ENCODE measurements at places on chromosomes 12 and 14. TPM values are rescaled to one million over a fixed set of nuclear protein-coding genes. Genes with fewer than 3 reads are reported as not detected.

- DNase-seq = no peak
Measured at GRCh38 chr14:91238085-91238484, 6.4 kb downstream of the GPR68 start.

DNA sequence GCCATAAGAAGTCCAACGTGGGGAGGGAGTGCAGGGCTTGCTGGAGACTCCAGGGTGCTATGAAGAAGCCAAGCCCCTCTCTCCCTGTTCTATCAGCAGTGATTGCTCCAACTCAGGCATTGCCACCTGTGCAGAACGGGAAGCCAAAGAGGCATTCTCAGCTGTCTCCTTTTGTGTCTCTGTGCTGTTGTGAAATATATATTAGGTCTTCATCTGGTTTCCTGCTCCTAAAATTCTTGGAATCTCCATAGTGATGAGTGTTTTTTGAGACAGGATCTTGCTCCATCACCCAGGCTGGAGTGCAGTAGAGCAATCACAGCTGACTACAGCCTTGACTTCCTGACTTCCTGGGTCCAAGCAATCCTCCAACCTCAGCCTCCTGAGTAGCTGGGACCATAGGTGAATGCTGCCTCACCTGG lies 51.2 kb upstream of the AEBP2 start:
- no peak for DNase-seq

- no peak for DNase-seq
Measured at GRCh38 chr12:6312529-6313325, 2.2 kb downstream of the PLEKHG6 start.

- DNase-seq = no peak
Measured at GRCh38 chr14:69152181-69152901, 578 bp downstream of the DCAF5 start.

DNA sequence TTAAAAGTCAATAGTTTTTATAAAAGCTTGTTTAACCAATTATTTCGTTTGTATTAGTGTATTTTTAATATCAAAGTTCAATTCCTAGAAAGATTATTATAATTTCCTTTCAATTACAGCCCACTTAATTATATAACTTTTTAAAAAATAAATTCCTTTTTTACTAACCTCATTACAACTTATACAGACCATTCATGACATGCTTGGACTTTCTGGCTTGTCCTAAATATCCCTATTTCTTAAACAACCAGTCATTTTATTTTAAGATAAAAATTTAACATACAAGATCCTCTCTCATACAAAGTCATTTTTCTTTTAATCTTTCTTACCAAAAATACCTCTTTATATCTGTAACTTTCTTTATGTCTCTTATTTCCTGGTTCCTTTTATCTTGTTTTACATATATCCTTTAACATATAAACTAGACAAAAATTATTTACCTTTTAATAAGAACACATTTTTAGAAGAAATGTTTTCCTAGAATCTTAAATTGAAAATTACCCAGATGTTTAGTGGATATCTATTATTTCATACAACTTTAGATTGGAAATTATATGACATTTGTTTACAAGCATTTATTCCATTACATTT lies 10.4 kb upstream of the TMEM263 start:
- no peak for DNase-seq

- DNase-seq = no peak
Measured at GRCh38 chr14:89138846-89139245, 278.2 kb downstream of the FOXN3 start.

DNA sequence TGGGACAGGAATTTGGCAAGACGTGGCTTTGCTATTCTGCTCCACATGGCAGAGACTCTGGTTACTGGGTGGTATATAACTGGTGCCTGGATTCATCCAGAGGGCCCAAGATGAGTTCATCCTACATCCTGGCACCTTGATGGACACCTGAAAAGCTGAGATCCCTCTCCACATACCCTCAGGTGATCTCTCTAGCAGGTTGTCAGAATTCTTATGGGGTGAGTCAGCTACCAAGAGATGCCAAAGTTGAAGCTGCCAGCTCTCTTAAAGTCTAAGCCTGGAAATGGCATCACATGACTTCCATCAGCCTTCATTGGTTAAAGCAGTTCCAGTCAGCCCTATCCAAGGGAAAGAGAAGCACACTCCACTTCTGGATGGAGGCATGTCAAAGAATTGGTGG lies 300.7 kb upstream of the SEL1L start:
- no peak for DNase-seq

GRCh38 chr14:68246074-68246785 lies 426.7 kb downstream of the RAD51B start:
- no peak for DNase-seq

DNA sequence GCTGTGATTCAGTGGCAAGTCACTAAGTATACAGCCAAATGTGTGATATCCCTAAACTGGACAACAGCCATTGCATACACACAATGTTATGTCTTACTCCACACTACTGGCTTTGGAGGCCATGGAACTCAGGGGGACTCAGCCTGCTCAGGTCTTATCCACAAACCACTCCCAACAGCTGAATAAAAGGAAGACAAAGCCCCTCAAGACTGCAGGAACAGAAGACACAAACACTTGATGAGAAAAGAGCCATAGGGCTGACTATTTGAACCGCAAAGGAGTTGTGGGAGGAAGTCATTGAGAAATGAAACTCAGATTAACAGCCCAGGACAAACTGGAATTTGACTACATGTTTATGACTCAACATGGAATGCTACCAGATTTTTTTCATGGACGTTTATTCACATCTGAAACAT lies 40.9 kb downstream of the PTGER2 start:
- DNase-seq = no peak

DNA sequence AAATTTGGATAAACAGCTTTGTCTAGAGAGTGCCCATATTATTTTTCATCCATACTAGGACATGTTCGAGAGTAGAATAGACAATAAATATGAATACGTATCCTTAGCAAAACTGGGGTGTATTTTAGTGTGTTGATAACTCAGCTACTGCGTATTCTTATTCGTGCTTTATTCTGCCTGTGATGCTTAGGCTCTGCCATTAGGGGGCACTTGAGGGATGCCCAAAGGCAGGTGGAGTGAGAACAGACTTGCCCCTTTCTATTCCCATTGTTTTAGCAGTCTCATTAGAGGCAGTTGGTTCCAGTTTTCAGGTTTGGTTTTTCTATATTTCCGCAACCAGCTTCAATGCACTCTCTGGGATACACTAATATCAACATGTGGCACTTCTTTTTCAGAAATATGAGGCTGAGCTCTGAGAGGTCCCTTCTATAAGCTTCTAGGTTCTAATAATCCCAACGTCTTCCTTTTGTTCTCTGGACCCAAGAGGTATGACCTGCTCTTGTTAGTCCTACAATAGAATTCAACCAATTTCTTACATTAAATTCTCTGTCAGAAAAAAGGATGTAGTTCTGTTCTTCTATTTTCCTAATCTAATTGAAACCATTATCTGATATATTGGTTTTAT lies 985.7 kb upstream of the FBXO33 start:
- DNase-seq = no peak

DNA sequence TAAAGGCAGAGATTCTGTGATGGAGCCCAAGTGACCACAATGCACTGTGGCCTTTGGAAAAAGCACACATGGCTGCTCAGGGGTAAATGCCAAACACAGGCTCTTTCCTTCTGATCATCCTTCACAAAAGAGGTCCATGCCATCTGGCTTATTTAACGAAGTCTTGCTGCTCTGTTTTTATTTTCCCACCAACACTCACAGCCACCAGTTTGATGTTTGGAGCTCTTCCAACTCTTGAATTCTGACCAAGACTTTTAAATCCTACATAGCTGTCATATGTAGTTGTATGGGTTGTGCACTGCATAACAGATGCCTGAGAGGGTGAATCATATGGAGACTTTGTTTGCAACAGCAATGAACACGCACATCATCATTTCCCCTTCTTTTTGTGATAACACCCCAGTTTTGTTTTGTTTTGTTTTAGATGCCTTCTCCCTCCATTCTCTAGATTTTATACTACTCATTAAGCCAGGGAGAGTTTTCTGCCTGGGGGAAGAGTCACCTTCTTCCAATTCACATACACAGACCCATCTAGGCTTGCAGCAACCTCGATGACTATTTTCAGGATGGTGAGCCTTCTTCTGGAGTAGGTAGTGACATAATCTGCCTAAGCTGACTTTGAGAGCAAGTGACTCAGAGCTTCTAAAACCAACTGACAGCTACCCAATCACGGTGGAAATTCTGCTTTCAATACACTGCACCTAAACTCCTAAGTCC lies 145.2 kb upstream of the WSCD2 start:
- no peak for DNase-seq

DNA sequence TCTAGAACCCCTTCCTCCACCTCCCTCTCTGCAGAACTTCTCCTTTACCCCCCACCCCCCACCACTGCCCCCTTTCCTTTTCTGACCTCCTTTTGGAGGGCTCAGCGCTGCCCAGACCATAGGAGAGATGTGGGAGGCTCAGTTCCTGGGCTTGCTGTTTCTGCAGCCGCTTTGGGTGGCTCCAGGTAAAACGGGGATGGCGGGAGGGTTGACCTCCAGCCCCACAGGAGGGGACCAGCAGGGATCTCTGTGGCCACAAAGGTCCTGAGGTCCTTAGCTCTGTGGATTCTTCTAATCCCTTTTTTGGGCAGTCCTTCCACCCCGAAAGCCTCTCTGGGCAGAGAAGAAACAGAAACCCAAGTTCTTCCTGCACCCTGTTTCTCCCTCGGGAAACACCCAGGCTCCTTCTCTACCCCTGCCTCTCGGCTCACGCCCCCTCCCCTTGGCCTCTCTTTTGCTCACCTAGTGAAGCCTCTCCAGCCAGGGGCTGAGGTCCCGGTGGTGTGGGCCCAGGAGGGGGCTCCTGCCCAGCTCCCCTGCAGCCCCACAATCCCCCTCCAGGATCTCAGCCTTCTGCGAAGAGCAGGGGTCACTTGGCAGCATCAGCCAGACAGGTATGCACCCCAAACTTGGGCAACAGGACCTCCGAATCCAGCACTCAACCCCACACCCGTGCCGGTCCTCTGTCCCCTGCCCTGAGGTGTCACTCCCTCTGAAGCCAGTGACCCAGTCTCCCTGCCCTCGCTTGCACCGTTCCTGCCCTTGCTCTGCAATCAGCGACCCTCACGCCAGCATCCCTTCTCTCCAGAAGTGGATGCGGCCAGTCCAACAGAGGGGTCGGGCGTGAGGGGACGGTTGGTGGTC lies 638 bp downstream of the LAG3 start:
- no peak for DNase-seq

- DNase-seq = no peak
Measured at GRCh38 chr12:92065018-92065499, 80.6 kb downstream of the BTG1 start.

- DNase-seq = peak; percentile 93
Measured at GRCh38 chr12:642633-643474, 20.4 kb downstream of the NINJ2 start.

- no peak for DNase-seq
Measured at GRCh38 chr12:11862798-11863197, 207.9 kb upstream of the BCL2L14 start.

GRCh38 chr12:100767950-100768349 lies 26.6 kb upstream of the ANO4 start:
- DNase-seq = no peak

DNA sequence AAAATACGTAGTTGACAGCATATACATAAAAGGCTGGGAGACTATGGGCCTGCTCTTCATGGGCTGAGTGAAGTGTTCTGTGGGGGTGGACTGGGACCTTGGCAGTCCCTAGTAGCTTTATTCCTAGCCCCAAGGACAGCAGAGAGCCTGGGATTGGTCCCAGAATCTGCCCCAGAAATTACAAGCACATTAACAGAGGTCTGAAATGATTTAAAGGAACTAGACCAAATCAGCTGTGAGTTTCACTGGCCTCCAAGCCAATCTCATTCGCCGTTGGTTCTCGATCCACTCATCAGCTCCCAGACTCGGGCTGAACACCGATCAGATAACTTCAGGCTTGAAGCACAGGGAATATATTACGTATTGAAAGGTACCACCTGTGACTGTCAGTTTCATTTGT lies 77.0 kb upstream of the PSMC1 start:
- DNase-seq = no peak

GRCh38 chr12:92096346-92097136 lies 49.1 kb downstream of the BTG1 start:
- DNase-seq = no peak

HCAR3 gene
- 7.2 TPM for total RNA-seq

KRT79 gene
- 2.4 TPM for total RNA-seq

CNTN1 gene
- 1.5 TPM for total RNA-seq

CCDC184 gene
- total RNA-seq = 0.35 TPM

P2RX7 gene
- total RNA-seq = 4.7 TPM

TFCP2 gene
- total RNA-seq = 21.9 TPM

C12orf54 gene
- not detected for total RNA-seq

TEX52 gene
- not detected for total RNA-seq

ART4 gene
- 1.6 TPM for total RNA-seq
